ENCODE measurements at places on chromosomes 6 and 20.

- DNase-seq: no peak
Observed at GRCh38 chr6:45521226-45521625, 143.5 kb upstream of the SUPT3H start.

DNA sequence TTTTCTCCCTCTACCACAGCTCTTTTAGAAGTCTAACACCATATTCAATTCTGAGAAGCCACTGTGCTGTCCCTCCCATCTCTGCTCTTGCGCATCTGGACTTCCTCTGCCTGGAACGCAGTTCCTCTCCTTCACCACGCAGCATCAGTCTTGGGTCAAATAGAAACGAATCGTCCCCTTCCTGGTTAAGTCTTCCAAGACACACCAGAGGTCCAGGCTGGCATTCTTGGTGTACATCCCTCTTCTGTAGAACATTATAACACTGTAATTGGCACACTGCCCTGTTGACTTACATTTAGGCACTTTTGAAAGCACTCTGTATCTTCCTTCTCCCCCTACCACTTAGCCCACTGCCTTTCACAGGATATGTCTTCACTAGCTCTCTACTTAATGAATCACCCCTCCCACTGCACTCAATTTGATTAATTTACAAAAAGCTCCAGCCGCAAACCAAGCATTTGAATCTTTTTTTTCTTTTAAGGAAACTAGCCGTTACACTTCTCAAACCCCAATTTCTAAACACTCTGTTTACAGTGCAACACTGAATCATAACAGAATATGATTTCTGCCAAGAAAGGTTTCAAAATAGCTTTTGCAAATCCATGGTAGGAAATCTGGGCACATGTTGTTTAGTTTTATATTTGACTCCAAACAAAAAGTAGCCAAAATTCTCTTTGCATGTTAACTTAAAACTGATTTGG lies 140.8 kb upstream of the CARMIL1 start:
- DNase-seq: peak; percentile 79

DNA sequence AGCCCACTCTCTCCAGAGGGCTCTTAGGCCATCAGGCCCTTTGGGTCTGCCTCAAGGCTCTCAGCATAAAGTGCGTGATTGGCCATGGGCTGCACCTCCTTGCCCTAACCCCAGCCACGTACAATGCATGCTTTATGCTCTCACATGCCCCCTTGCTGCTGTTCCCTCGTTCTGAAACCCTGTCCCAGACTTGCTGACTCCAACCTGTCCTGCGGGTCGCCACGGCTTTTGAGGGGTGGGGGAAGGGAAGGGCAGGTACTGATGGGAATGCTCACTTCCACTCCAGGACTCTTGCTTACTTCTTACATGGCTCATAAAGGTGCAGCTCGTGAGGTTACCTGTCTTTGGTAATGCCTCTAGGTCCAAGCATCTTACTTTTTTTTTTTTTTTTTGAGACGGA lies 6.0 kb downstream of the ARMC12 start:
- DNase-seq: no peak

GRCh38 chr20:48782901-48783308 lies 44.9 kb downstream of the PREX1 start:
- DNase-seq: no peak

GRCh38 chr6:17867880-17868279 lies 119.6 kb downstream of the KIF13A start:
- DNase-seq: peak; percentile 37

DNA sequence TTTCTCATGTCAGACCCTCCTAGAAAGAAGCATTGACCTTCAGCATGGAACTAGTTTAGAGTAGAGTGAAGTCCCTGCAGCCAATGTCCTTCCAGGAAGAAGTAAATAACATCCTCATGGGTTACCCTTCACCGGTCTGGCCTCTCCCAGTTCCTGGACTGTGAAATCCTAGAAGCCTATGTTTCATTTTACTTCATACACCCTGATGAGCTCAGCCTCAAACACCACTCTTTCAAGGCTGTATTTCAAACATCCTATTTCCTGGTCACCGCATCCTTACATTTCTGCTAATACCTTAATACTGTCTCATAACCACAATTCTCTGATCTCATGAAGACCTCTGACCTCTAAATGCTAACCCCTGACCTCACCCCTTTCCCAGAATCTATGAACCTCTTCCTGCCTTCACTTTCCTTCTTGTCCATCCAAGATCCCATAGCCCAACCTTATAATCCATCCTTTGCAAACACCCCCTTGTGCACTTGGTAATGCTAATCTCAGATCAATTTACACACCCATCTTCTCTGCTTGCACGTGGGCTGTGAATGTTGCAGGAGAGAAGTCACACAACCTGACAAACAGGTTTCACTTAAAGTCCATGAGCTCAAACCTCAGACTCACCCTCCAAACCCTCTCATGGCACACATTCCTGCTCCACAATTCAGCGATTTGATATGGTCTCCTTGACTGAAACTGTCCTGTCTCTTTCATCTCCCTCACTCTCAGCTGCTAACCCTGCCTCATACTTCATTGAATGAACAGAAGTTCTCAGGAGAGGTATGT lies 30.2 kb downstream of the SLC2A10 start:
- DNase-seq: no peak

GRCh38 chr20:11993886-11994461 lies 76.3 kb downstream of the BTBD3 start:
- no peak for DNase-seq

GRCh38 chr6:43887340-43887858 lies 117.4 kb downstream of the VEGFA start:
- DNase-seq: no peak

GRCh38 chr20:36462440-36463211 lies 78.7 kb upstream of the MYL9 start:
- peak; percentile 42 for DNase-seq

DNA sequence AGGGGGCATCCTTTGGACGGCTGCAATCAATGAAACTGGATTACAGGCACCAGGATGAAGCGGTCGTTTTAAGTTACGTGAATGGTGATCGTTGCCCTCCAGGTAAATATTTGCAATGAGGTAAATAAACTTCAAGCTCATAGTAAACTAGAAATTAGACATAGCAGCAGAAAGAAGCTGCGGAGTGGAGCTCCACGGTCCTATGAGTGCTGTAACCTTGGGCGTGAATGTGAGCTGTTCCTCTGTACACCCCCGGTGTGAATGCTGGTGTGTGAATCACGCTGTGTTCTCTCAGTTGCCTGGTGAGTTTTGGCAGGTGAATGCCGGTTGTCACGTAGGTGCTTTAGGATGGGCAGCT lies 42.0 kb upstream of the SLC22A1 start:
- no peak for DNase-seq

GRCh38 chr6:106702451-106703110 lies 73.2 kb downstream of the QRSL1 start:
- no peak for DNase-seq

GRCh38 chr6:151689499-151690201 lies 117.8 kb upstream of the ESR1 start:
- no peak for DNase-seq

GRCh38 chr6:105587349-105588122 lies 184.7 kb upstream of the PREP start:
- no peak for DNase-seq

GRCh38 chr6:20197251-20197650 lies 15.0 kb downstream of the MBOAT1 start:
- no peak for DNase-seq

DNA sequence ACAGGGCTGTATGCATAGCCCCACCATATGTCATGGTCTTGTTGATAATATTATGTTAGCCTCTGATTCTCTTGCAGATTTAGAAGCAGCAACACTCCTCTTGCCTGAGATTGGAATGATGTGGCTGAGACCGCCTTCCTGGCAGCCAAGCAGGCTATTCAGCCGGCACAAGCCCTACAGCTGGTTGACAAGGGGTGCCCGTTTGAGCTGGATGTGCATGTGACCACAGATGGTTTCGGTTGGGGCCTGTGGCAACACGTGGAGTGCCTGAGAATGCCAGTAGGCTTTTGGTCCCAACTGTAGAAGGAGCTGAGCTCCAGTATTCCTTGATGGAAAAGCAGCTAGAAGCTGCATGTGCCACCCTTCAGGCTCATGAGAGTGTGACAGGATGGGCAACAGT lies 303.6 kb upstream of the POU3F2 start:
- DNase-seq: peak; percentile 18

- DNase-seq: no peak
Observed at GRCh38 chr6:4176907-4177306, 41.5 kb upstream of the ECI2 start.

- no peak for DNase-seq
Observed at GRCh38 chr6:92364948-92365541, 1054.3 kb downstream of the EPHA7 start.

- no peak for DNase-seq
Observed at GRCh38 chr6:44999066-44999465, 329.1 kb upstream of the RUNX2 start.

DNA sequence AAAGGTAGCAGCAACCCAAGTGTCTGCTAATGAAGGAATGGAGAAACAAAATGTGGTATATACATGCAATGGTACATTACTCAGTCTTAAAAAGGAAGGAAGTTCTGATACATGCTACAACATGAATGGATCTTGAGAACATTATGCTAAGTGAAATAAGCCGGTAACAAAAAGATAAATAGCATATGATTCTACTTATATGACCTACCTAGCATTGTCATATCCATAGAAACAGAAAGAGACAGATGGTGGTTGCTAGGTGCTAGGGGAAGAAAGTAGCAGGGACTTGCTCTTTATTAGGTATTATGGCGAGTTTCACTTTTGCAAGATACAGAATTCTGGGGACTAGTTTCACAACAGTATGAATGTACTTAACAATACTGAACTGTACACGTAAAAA lies 46.6 kb downstream of the UBR2 start:
- DNase-seq: no peak

DNA sequence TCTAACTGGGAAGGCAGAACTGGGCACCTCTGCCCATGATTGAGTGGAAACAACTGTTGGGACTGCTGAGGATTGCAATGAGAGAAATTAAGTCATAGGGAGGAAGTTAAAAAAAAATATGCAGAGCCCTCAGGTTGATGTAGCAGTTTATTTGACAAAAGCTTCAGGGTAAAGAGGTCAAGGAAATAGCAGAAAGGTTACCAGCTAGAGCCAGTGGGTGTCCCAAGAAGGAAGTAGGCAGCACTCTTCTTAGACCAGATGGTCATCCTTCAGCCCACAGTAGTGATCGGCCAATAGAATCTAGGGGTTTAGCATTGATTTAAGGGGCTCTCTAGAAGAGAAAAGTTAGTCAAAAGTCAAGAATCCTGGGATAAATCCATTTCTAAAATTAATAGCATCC lies 21.7 kb upstream of the WFDC10A start:
- no peak for DNase-seq

GRCh38 chr6:3813150-3813780 lies 35.9 kb upstream of the FAM50B start:
- DNase-seq: no peak

- peak; percentile 66 for DNase-seq
Observed at GRCh38 chr6:148508401-148509041, 165.9 kb downstream of the SASH1 start.

DNA sequence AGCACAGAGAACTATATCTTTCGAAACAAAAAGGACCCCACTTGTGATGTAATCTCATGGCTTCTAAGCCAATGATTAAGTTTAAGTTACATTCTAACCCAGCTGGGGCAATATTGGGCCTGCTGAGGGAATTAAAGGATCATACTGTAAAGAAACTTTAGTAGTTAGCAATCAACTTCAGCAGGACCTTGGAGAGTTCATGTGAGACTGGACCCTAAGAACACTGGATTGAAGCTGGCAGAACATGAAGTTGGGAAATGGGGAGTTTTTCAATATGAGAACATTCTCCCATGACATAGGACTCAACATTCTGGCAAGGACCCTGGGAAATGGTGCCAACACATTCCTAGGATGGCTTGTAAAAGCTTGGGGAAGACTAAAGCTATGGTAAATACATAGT lies 516.2 kb downstream of the PKHD1 start:
- DNase-seq: no peak

GRCh38 chr6:7129784-7130569 lies 22.2 kb downstream of the RREB1 start:
- DNase-seq: peak; percentile 48

DNA sequence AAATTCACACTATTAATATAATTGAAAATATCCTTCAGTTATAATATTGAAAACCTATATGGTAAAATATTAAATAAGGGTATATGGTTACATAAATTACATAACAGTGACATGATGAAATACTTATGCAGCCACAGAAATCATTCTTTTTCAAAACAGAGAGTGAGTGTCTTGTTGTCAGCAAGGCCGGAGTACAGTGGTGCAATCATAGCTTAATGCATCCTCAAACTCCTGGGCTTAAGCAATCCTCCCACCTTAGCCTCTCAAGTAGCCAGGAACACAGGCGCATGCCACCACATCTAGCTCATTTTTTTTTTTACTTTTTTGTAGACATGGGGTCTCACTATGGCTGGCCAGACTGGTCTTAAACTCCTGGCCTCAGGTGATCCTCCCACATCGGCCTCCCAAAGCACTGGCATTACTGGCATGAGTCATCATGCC lies 40.4 kb downstream of the FAM8A1 start:
- DNase-seq: no peak

DNA sequence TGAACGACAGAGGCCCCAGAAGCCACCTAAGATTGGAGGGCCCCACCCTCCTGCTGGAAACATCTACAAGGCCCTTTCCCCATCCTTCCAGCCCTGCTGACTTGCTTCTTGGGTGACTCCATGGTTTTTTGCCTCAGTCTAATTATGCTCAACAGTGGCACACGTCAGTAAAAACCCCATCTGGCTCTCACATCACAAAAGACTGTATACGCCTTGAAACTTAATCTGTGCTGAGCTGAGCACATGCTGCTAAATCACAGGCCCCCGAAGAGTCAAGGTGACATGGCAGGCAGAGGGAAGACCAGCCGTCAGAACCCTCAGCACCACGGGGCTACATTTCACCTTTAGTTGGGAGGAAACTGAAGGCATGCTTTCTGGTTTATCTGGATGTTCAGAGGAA lies 323.1 kb downstream of the CDH26 start:
- DNase-seq: no peak

DNA sequence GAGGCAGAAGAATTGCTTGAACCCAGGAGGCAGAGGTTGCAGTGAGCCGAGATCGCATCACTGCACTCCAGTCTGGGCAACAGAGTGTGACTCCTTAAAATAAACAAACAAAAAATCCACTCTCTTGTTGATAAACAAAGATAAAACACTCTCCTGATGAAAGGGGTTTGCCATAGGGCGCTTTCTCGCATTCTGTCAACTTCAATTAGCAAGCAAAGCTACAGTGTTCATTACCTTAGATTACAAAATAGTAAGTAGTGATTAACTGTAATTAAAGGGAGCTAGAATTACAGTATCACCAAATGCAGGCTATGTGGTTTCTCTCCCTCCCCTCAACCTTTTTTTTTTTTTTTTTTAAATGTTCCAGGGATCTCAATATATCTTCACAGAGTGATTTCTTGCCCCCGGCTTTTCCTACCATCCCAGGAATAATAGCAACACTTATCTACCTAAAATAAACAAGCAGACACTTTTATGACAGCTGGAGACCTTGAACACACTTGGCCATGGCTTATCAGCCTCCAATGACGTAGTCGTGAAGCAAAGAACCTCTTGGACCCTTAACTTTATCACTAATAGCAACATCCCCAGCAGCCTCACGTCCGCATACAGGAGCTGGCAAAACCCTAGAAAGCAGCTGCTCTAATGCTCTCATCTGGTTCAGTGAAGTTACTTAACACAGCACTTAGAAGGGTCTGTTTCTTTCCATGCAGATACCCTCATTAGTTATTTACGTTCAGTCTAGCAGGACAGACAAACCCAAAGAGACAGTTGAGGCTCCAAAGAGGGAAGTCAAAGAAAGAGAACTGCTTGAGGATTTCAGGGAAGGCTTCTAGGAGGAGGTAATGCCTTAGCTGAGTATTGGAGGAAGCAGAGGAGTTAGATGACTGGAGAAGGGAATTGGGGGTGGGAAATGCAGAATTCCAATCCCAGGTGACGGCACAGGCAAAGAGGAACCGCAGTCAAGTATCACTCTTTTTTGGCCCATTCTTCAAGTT lies 37.9 kb upstream of the NEDD9 start:
- no peak for DNase-seq

Measured in Ammon's horn (tissue), 1 donor.